ENCODE measurements at places on chromosomes 5 and 9. TPM values are rescaled to one million over a fixed set of nuclear protein-coding genes. Genes with fewer than 3 reads are reported as not detected.

The NRARP gene
- 5.3 TPM for total RNA-seq

The MEGF10 gene
- not detected for total RNA-seq

The TAF1L gene
- 0.04 TPM for total RNA-seq

The SUSD1 gene
- total RNA-seq = 3.8 TPM

The ANKRD18B gene
- 0.14 TPM for total RNA-seq

The ATOX1 gene
- total RNA-seq = 98.6 TPM

The MEIKIN gene
- total RNA-seq = not detected

The PELO gene
- 24.8 TPM for total RNA-seq

The BRD3OS gene
- 12.6 TPM for total RNA-seq

The GRM6 gene
- total RNA-seq = not detected

The C8G gene
- total RNA-seq = 0.90 TPM

The BTNL9 gene
- not detected for total RNA-seq

The GFRA3 gene
- total RNA-seq = 0.18 TPM

The SOX30 gene
- not detected for total RNA-seq

The PRR16 gene
- not detected for total RNA-seq

The AGGF1 gene
- 29.2 TPM for total RNA-seq

The IL9 gene
- not detected for total RNA-seq

The TSSK1B gene
- not detected for total RNA-seq

The MYORG gene
- 3.6 TPM for total RNA-seq

The SEMA5A gene
- total RNA-seq = not detected

The ROPN1L gene
- not detected for total RNA-seq

The AIF1L gene
- total RNA-seq = 1.3 TPM

The AFAP1L1 gene
- total RNA-seq = 0.94 TPM

The TEX10 gene
- 39.0 TPM for total RNA-seq

The CAMK4 gene
- total RNA-seq = 66.6 TPM

The PCDHGA1 gene
- not detected for total RNA-seq

The SNCB gene
- 0.46 TPM for total RNA-seq

The UGT3A1 gene
- not detected for total RNA-seq

The OBP2B gene
- not detected for total RNA-seq

The ADAMTSL1 gene
- not detected for total RNA-seq

The POLR3G gene
- 25.4 TPM for total RNA-seq

The CCDC171 gene
- total RNA-seq = 1.9 TPM

The CTXN3 gene
- not detected for total RNA-seq

The OCLN gene
- 0.43 TPM for total RNA-seq

The MZB1 gene
- 10.4 TPM for total RNA-seq

Measured in activated naive CD8-positive, alpha-beta T cell treated with anti-CD3 and anti-CD28 coated beads for 36 hours (primary cell).